ENCODE measurements at places on chromosomes 11 and 22.
A peak's percentile ranks its signal among the peaks of the same experiment; 100 is the strongest.

DNA sequence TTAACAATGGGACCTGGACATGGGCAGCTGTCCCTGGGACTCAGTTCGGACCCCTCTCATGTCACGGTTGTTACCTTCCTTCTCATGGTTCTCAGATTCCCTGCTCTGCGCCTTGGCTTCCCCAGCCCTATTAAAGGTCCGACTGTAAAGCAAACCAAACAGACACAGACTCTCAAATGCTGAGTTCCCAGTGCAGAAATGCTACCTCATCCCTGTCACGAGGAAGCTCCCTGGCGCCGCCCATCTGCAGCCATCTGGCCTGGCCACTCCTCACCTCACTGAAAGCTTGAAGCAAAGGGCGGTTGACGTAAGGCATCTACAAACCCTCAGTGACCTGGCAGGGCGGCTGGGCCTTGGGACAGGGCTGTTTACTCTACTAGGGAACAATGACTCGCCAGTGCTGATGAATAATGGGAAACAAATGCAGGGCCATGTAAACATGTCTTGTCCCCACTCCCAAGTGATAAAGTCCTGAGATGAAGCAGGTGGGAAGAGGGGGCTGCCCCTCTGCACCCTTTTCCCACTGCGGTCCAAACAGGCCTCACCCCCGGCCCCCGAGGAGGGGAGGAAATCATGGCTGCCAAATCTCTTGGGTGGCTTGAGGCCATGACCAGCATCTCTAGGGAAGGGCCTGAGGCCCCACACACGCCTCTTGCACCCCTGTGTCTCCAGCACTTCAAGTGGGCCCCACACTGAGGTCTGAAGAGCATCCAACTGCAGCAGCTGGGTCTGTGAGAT, 49.3 kb downstream of the SCUBE1 start:
- no peak for DNase-seq

DNA sequence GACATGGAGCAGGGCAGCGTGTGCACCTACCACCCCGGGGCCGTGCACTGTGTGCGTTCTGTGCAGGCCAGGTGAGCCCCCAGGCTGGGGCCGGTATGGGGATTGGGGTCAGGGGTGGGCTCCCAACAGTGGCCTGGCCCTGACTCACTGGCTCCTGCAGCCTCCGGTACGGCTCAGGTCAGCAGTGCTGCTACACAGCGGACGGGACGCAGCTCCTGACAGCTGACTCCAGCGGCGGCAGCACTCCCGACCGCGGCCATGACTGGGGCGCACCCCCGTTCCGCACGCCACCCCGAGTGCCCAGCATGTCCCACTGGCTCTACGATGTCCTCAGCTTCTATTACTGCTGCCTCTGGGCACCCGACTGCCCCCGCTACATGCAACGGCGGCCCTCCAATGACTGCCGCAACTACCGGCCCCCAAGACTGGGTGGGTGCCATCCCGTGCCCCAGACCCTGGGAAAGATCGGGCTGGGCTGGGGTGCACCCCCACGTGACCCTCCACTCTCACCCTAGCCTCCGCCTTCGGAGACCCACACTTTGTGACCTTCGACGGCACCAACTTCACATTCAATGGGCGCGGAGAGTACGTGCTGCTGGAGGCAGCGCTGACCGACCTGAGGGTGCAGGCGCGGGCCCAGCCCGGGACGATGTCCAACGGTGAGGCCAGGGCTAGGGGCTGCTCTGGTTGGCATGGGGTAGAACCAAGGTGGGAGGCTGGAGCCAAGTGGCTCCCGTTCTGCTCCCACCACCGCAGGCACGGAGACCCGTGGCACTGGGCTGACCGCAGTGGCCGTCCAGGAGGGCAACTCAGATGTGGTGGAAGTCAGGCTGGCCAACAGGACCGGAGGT, 4.4 kb downstream of the SUSD2 start:
- DNase-seq = no peak

DNA sequence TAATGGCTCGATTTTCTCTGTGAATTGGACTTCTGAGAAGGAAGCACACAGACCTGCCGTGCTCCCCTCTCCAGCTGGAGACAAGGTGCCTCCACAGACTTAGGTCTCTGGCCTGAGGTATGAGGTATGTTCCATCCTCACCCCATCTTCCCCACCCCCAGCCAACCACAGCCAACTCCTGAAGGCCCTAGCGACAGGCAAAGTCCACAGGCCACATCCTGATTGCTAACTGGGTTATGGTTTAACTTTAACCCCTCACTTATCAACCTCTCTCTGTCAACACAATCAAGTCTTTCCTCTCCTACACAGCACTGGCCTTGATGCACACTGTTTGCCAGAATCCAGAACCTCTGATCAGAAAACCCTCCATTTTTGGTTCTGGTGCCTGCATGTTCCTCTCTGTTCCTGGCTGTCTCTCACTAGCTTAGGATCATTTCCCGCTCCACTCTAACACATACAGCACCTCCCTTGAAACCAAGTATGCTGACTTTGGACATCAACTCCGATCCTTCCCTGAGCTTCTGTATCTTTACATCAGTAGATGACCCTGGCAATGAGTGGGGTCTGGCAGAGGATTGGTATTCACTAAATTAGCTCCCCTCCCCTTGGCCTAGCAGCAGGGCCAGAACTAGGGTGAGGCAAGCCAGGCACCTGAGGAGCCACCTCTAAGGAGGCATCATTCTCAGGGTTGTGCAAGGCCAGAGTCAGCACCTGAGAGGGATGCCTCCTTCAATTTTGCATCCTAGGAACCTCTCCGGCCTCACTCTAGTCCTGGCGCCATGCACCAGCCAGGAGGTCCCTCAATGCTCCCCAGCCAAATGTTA, 22.0 kb downstream of the JAML start:
- no peak for DNase-seq

DNA sequence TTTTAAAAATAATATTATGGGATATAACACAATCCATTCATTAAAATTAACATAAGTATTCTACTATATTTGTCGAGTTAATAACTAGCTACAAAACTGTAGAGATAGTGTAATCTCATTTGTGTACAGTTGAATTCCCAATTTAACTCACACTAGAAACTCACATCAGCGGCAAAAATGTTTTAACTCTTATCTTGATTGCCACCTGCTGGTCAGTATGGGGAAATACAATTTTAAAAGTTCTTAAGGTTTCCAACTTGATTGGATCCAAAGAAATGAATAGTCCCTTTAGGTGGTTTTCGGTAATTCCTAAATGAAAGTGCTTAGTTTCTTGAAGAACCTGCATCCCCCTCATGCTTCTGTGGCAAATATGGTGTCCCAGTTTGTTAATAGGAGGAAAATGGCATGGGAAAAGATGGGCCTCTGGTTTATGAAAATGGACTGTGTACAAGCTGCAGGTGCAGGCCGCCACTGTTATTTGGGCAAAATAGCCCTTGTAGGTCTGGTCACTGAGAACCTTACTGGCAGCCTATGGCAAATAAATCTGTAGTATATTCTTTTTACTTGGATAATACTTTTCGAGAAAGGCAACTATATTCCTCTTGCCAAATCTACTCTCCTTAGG, 33.7 kb upstream of the SLC17A6 start:
- DNase-seq = peak; percentile 1

DNA sequence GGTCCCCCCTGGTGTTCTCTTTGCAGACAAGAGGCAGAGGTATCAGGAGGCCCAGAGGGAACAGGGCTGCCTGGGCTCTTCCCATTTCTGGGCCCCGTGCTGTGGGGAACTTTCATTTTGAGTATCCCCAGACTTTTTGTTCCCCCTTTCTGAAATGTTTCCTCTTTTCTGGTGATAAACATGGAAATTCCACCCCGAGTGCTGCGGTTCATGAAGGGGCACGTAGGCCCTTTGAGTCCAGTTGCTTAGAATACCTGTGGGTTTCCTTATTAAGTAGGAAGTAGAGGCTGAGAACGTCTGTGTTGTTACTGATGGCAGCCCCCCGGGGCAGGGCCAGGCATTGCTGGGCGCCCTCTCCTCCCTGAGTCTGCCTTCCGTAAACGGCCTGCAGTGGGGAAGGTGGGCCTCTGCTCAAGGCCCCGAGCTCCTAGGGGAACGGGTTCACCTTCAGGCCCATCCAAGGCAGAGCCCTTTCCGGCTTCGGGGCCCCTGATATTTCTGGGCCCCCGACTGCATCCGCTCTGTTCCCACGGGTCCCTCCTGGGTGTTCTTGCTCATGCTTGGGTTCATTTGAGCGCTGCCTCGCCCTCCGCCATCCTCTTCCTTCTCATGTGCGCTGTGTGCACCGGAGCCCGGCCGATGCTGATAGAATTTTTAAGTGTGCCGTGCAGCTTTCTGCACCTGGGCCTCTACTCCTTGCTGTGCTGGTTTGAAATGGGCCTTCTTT, 12.0 kb downstream of the TBC1D22A start:
- no peak for DNase-seq

GRCh38 chr22:27971926-27972325, 52.9 kb upstream of the PITPNB start:
- no peak for DNase-seq

GRCh38 chr11:134716582-134716981, 304.5 kb upstream of the B3GAT1 start:
- DNase-seq = no peak

- no peak for DNase-seq
These were observed 42.9 kb upstream of the DDI1 start for GRCh38 chr11:103993507-103993906.

DNA sequence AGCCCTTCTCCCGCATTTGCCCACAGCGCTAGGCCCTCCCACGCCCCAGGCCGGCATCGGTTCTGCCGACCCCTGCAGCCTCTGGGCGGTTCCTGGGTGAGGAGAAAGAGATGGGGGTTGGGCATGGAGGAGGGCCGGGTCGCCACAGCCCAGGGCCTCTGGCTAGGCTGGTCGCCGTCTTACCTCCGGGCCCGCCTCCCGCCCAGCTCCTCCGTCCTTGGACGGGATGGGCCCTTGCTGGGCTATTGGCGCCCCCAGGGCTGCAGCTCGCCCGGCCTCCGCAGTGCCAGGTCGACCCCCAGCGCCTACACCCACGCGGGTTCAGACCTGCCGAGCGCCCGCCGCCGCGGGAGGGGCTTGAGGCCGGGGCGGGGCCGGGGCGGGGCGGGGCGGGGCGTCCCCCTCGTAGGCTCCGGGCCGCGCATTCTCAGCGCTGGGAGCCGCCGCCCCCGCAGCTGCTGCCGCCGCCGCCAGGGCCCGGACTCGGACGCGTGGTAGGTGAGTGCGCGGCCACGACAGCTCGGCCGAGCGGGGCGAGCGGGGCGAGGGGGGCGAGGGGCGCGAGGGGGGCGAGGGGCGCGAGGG, at the start of gene CD151:
Gene CD151, plus strand, starts transcription at position 424 of the 585 bp plus-strand sequence. CDS start 3,118 bp downstream, outside the sequence.
- no peak for DNase-seq

DNA sequence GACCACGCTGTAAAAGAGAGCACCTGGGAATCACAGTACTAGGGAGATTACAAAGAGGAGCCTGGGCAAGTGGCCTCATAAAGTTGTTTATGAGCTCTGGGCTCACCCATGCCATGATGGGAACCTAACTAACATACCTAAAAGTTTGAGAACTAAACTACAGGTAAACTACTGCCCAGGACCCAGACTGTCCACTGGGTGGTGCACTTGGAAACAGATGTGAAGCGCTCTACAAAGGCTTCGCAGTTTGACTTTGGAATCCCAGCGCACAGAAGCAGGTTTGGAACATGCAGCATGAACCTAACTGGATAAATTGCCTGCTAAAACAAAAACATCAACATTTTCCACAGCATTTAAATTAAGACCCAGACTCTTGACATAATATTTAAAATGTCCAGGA, 418.6 kb downstream of the FAM181B start:
- no peak for DNase-seq

DNA sequence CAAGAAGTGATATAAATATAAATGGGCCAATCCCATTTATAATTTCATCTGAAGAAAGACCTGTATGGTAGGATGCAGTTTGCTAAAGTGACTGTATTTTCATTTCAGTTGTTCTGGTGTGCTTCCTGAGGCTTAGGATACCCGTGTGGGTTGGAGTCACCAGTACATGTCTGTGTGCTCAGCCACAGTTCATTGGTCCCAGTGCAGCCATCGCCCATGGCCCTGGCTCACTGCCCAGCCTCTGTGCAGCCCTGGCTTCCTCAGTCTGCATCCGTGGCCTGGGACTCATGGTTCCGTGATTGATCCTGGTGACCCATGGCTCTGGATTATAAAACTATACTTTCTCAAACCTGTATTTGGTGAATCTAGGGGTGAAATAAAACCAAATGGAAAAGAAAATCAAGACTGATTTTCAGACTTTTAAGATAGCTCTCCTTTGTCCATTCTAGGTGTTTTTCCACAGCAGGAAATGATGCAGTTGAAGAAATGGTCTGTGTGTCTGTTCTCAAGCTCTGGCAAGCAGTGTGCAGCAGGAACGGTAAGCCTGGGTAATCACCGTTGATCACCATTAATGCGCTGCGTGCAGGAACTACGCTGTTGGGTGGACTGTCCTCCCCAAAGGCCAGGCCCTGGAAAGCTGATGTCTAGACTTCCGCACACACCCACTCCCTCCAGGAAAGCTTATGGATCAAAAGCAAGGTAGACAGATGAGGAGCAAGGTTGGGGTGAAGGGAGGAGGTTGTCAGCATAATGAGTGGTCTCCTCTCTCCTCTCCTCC, 27.2 kb downstream of the TTC12 start:
- no peak for DNase-seq

GRCh38 chr22:37781434-37782059, 26.2 kb upstream of the GCAT start:
- no peak for DNase-seq

GRCh38 chr11:88474655-88475054, 137.1 kb upstream of the CTSC start:
- no peak for DNase-seq

GRCh38 chr22:42752230-42752746, 31.6 kb upstream of the A4GALT start:
- no peak for DNase-seq
